ENCODE measurements at places on chromosomes 6 and 20.

DNA sequence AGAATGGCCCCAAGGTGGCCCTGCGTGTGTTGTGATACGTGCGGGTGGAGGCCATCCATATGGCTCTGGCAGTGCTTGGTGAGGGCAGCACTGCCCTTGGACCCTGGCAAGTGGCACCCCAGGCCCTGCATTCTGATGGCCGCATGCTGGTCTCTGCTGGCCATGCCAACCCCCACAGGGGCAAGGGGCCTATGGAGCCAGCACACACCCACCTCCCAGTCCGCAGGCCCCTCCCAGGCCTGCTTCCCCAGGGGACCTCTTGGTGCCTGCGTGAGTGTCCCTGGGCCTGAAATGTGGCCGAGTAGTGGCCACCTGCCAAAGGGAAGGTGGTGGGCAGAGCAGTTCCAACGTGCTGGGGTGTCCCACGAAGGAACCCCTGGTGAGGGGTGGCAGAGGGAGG is 17.6 kb downstream of the NQO2 start:
- DNase-seq: no peak

GRCh38 chr20:46004889-46005473 is 3.7 kb upstream of the MMP9 start:
- peak; percentile 70 for DNase-seq

DNA sequence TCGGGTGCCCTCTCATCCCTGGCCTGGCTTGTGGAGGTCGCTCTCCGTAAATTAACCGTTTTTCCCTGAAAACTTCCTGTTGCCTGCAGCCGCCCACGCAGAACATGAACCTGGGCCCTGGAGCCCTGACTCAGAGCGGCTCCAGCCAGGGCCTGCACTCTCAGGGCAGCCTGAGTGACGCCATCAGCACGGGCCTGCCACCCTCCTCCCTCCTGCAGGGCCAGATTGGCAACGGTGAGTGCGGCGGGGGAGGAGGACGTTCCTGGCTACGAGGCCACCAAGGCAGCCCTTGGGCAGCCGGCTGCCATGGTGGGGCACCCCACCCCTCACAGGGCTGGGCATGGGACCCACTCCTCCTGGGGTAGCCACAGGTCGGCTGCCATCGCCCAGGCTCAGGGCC is 17.8 kb downstream of the SS18L1 start:
- no peak for DNase-seq

DNA sequence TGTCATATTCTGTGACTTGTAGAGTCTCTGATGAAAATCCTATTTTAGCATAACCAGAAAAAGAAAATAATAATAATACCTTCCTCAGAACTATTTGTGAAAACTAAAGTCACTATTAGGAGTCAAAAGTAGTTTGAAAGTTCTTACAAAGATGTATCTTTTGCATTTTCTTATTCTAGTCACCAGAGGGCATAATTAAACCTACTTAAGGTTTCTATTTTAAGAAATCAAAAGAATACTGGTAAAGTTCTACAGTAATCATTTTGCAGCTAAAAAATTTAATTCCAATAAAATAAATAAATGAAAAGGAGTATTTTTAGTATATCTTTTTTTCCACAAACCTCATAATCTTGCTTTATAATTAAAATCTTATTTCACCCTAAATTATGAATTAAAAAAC is 28.0 kb upstream of the MCM9 start:
- no peak for DNase-seq

DNA sequence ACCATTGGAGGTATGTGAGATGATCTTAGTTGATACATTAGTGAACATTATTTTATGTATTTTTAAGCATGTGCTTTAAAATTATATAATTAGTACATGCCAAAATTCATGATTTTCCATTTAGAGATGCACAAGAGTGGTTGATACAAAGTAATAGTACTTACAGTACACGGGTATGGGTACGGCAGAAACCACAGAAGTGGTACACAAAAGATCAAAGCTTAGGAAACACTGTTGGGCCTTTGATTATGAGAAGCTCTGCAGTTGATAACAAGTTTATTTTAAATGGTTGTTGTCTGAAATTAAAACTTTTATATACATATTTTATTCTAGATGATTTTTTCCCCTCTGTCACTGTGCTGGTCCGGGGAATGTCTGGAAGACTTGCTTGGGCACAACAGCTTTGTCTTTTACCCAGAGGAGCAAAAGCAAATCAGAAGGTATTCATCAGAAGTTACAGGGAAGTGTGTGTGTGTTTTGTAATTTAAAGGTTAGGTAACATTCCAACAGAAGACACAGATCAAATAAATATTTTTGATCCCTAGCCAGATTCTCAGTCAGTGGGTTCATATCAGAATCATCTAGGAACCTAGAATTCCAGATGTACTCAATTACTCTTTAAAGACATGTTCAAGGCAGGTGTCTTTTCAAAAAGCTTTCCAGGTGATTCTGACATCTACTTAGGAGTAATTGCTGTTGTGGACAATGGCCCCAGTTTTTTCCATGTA is 32.5 kb upstream of the ADIG start:
- no peak for DNase-seq

GRCh38 chr6:155039618-155040017 is 44.5 kb downstream of the TIAM2 start:
- no peak for DNase-seq

DNA sequence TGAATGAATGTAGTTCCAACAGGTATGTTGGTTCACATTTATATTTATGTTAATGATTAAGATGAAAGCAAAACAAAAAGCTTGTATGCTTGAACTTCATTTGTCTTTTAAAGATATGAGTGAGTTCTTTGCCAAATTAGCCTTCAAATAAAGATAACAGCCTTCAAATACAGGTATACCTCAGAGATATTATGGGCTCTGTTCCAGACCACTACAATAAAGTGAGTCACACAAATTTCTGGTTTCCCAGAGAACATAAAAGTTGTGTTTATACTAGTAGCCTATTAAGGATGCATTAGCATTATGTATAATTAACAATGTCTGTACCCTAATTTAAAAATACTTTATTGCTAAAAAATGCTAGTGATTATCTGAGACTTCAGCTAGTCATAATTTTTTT is 245.3 kb upstream of the MAN1A1 start:
- DNase-seq: no peak

DNA sequence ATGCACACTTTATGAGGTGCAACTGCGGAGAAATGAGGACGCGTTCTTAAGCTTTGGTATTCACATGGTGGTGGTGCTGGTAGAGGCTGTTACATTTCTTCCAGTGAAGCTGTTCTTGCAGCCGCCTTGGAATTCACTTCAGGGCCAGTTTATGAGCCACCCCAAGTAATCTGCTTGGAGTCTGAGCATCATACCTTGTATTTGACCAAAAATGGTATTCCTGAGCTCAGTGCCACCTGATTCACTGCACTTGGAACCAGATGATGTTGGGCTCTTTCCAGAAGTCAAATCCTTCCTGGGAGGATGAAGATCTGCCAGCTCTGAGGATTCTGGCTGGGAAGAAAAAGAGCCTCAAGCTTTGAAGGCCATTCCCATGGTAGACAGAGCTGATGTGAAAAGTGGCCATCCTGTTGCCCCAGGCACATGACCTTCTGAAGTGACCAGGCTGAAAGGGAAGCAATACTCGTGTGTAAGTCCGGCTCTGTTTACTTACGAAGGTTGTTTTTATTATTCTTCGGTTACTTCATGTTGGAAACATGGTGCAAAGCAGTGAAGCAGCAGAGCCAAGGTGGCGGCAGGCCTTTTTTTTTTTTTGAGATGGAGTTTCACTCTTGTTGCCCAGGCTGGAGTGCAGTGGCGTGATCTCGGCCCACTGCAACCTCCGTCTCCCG is 7.7 kb downstream of the MANBAL start:
- DNase-seq: no peak

GRCh38 chr6:67285770-67286495 is 1349.1 kb upstream of the ADGRB3 start:
- no peak for DNase-seq

DNA sequence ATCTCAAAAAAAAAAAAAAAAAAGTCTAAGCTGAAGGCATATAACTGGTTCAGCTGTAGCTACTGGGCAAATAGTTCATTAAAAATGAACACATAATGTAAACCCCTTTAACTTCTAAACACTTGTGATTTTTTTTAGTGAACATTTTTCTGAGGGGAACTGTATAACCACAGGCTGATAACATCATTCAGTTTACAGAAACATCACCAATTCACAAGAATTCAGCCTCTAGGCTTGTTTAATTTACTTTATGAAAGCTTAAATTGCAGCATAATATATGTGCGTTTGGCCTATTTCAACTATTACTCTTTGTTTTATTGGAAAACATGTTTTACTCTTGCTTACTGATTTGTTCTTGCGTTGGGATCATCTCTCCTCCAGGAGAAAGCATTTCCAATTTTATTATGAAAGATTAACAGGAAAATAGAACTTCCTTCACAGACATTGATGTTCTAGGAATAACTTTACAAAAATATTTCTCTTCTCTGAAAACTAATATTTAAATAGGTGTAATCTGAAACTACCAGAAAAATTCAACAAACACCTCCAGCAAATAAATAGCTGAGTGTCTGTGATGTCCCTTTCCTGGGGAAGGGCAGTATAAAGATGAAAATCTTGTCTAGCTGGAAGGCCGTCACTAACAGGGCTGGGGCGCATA is 284.5 kb downstream of the UST start:
- no peak for DNase-seq

GRCh38 chr20:43492101-43492500 is 15.4 kb upstream of the L3MBTL1 start:
- no peak for DNase-seq

DNA sequence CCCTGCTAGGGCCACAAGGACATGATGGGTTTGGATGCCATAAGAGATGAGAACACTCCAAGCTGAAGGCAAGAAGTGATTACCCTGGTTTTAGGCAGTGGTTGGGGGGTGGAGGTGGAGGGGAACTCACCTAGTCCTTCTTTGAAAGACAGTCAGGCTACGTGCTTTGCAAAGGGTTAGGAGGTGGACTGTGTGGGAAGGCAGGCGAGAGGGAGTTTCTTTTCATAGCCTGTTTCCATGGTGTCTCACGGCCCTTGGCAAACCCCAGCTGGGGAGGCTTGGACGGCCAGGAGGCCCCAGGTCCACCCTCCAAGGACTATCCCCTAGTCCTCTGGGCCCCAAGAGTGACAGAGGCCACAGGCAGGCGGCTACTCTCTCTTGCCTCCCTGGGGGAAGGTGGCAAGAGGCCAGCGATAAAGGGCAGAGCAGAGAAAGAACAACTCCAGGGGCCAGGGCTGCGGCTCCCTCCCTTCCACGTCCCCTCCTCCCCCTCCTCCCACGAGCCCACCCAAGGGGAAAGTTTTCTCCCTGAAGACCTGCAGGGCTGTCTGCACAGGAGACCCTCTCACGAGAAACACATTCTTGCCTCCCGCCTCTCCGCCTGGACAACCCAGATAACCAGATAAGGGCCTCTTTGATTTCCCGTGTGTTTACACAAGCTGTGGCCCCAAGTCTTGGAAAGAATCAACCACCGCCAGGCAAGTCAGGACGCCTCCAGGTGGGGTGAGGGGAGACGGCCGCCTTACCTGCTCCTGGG is 74.4 kb downstream of the NOL4L start:
- DNase-seq: no peak

DNA sequence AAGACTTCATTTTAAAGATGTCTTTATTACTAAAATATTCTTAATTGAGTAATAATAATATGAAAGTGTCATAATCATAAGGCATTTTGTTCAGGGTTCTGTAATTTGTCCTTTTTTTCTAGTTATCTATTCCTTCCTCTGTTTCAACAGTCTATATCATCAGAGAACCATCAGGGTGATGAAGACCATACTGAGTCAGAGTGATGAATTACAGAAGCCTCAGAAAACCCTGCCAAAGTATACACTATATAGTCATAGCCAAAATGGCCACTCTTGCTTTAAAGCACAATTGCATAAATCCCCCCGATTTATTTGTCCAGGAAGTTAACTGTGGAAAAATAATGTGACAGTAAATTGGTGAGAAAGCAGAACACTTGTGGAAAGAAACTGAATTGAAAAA is 735.0 kb downstream of the EPHA7 start:
- no peak for DNase-seq

DNA sequence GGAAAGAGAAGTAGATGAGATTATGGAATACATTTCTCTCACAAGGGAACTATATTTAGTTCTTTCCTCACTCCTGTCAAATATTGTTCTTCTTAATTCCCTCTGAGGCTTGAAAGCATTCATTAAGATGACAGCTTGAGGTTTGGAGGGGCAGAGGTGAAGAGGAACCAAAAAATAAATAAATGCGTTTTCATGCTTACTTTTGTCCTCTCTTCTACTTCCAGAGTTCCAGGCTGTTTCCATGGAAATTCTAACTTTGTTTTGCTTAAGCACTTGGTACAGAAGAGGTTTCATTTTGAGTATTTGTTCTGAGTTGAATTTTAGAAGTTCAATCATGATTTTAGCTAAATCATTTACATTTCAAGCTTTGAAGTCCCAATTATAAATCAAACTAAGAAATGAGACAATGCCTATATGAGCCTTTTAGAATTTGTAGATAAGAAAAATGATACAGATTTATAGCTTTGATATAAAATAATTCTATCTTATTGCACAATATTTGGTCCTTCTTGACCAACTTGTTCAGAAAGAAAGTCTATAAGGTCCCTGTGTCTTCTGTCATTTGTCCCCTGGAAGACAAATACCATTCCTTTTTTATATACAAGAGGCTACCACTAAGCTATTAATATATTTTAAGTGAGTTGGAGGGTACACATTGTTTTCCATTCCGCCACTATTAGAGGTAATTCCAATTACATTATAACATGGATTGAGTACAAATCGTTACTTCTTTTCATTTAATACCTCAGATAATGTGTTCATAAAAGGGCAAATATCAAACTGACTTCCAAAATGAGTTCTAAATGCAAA is 16.3 kb downstream of the RBM24 start:
- DNase-seq: no peak

- DNase-seq: no peak
Observed at GRCh38 chr6:15810618-15811017, 147.8 kb upstream of the DTNBP1 start.

GRCh38 chr20:9444921-9445320 is 69.5 kb upstream of the LAMP5 start:
- DNase-seq: no peak

DNA sequence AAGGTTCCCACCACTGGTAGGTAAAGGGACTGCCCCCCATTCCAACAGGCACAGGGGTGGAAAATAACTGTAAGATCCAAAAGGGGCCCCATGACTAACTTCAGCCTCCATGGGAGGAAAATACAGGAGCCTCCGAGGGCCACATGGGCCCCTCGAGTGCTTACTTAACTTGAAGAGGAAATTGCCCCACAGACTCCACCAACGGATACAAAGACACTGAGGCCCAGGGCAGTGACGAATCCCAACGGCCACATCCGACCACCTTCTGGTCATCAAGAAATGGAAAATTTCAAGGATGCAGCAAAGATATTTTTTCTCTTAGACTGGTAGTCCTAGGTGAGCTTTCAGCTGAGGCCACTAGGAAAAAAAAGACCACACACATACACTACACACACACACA is 116.0 kb upstream of the MRPS10 start:
- DNase-seq: no peak

DNA sequence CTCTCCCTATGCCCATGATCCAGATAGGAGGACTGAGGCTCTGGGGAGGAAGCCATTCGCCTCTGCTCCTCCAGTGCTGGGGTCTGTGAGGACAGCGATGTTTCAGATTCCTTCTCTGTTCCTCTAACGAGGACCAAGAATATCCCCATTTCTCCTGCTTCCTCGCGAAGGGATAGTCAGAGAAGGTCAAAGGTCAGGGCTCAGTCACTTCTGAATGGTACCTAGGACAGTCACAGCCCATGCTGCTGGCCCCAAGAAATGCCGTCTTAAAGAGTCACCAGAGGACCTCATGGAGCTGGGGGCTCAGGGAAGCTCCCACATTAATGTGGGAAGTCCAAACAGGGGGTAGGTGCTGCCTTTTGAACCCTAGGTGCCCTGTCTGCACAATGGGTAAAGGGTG is 2.1 kb downstream of the FOXS1 start:
- DNase-seq: no peak
